Lower lobe of right lung (tissue), 2 donors: ENCODE measurements at places on chromosomes 1 and 21. TPM values are rescaled to one million over a fixed set of nuclear protein-coding genes. Genes with fewer than 3 reads are reported as not detected.

Gene TSPEAR
- 0.27 TPM for total RNA-seq

Gene ANGPTL7
- total RNA-seq: 0.80 TPM

Gene SLFNL1
- total RNA-seq: 4.8 TPM

- H3K27me3 ChIP-seq: no peaks in the 10 kb centered on the region
- H3K4me1 ChIP-seq: no peaks in the 10 kb centered on the region
- no peak overlapping the region for H3K4me3 ChIP-seq
- H3K27ac ChIP-seq: peak overlapping the region; percentile 43
- DNase-seq: peak; percentile 65
These were observed 48.1 kb downstream of the PRKCZ start for GRCh38 chr1:2098301-2098698.

DNA sequence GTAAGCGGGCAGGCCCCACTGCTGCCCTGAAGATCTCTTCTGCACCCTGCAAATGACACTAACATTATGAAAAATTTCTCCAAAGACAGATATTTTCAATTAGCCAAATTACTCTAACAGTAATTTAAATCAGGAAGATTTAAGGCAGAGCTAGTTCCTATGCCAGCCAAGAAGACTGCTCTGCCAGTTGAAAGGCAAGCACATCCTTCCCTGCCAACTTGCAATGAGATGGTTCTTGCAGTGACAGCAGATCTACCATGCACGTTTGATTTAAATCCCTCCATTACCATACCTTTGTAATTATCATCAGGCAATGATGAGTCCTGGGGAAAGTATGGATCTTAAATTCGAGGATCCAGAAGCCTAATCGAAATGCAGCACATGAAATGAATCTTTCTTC is 76.5 kb downstream of the SAMSN1 start:
- H3K4me1 ChIP-seq: no peaks in the 10 kb centered on the region
- H3K27ac ChIP-seq: no peak overlapping the region
- no peaks in the 10 kb centered on the region for H3K36me3 ChIP-seq
- no peaks in the 10 kb centered on the region for H3K27me3 ChIP-seq
- DNase-seq: no peak

GRCh38 chr21:15333951-15334350 is 269.2 kb upstream of the NRIP1 start:
- H3K27me3 ChIP-seq: no peaks in the 10 kb centered on the region
- DNase-seq: no peak
- H3K36me3 ChIP-seq: no peaks in the 10 kb centered on the region
- H3K4me1 ChIP-seq: no peaks in the 10 kb centered on the region
- H3K4me3 ChIP-seq: no peak overlapping the region
- no peak overlapping the region for H3K27ac ChIP-seq

GRCh38 chr1:97170300-97170699 is 448.7 kb downstream of the PTBP2 start:
- no peak for DNase-seq
- H3K36me3 ChIP-seq: no peaks in the 10 kb centered on the region
- no peaks in the 10 kb centered on the region for H3K4me1 ChIP-seq
- H3K4me3 ChIP-seq: no peak overlapping the region
- H3K27ac ChIP-seq: no peak overlapping the region

- no peaks in the 10 kb centered on the region for H3K36me3 ChIP-seq
- no peaks in the 10 kb centered on the region for H3K4me1 ChIP-seq
- no peaks in the 10 kb centered on the region for H3K27me3 ChIP-seq
- H3K27ac ChIP-seq: no peak overlapping the region
- H3K4me3 ChIP-seq: no peak overlapping the region
These were observed 139.1 kb upstream of the CHRM3 start for GRCh38 chr1:239247285-239247684.
